ENCODE measurements at places on chromosomes 1 and 21.

- no peak for DNase-seq
Observed at GRCh38 chr1:200415789-200416593, 6.2 kb upstream of the ZNF281 start.

GRCh38 chr1:55860326-55860725 is 645.2 kb upstream of the USP24 start:
- no peak for DNase-seq

DNA sequence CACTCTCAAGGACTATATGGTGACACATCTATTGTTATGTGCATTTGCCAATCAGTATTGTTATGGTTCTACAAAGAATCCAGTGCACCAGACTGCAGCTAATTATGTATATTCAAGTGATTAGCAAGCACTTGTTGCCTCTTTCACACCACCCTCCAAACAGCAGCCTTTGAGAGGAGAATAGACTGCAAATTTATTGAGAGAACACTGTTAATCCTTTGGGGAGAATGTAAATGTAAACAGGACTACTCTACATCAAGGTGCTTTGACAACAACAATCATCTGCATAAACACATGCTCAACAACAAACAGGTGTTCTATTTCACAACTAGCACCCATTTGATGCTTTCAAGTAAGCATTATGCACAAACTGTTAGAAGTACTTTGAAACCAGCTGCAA is 117.4 kb downstream of the AKT3 start:
- DNase-seq: no peak

GRCh38 chr1:5343256-5344020 is 648.8 kb downstream of the NPHP4 start:
- DNase-seq: no peak

DNA sequence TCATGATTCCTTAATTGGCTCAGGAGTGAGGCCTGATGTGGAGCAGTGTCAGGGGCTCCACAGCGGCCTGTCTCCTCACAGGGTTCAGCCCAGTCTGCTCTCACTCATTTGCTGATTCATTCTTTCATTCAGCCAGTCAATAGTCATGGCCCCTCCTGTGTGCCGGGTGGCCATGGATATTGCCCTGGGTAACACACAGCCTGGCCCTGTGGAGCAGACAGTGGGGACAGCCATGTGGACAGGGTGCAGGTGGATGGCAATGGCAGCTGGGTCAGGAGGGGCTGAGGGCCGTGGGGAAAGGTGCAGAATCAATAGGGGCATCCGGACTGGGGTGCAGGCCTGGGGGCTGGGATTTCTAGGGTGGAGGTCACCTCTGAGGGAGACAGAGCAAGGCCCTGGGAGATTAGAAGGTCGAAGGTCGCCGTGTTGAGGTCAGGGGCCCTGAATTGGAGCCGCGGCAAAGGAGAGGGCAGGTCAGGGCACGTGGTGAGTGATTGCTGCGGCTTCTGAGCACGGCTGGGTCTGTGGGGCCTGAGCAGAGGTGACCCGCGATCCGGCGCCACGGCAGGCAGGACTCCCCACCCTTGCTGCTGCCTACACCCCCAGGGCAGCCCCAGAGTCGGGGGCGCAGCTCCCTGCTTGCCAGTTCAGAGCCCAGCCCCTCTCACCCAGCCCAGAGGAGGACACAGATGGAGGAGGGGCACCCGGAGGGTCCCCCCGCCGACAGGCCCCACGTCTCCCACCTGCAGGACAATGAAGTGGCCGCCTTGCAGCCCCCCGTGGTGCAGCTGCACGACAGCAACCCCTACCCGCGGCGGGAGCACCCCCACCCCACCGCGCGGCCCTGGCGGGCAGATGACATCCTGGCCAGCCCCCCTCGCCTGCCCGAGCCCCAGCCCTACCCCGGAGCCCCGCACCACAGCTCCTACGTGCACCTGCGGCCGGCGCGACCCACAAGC is 33.4 kb downstream of the SLC19A1 start:
- DNase-seq: no peak

- DNase-seq: peak; percentile 24
Observed at GRCh38 chr1:35718492-35719336, at the start of gene C1orf216. TSS of gene C1orf216 (minus strand) at chr1:35718884. CDS start at chr1:35716321, 2,563 bp downstream.

DNA sequence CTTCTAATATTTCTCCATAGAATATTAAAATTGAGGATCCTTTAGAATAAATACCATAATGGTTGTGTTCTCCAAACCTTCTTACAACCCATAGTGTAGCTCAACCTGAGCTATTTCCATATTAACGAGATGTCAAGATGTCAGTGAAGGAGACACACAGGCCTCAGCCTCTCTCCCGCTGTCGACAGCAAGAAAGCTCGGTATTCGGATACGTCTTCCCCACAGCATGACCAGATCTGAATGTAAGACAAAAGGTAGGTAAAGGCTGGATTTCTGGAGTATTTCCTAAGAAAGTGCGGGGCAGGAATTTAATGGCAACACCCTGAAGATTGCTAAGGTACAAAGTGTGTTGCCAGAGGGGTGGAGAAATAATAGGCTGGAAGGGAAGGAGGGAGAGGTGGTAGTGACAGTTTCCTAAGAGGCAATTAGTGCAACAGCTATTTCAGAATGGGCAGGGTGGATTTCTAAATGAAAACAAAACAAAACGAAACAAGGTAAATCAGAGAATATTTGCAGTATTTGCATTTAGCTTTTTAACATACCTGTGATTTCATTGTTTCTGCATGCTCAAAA is 1.7 kb downstream of the ADSS2 start:
- no peak for DNase-seq

DNA sequence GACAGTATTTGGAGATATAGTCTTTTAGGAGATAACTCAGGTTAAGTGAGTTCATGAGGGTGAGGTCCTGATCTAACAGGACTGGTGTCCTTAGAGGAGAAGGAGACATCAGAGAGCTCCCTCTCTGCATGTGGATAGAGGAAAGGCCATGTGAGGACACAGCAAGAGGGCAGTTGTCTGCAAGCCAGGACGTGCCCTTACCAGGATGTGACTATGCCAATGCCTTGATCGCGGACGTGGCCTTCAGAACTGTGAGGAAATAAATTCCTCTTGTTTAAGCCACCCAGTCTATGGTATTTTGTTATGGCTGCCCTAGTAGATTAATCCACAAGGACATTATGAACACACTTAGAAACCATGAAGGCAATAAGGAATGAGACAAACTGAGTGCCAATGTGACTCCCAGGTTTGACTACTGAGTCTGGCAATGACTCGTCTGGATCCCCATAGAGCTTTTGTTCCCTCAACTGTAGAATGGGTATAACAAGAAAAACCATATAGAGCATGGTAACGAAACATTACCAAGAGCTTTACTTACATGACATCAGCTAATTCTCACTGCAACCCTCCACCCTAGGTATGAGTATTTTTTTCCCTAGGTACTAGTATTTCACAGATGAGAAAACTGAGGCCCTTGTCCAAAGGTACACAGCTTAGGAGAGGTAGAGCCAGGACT is 6.5 kb downstream of the URB1 start:
- DNase-seq: no peak

- DNase-seq: no peak
Observed at GRCh38 chr1:165890684-165891083, 63.3 kb downstream of the UCK2 start.

GRCh38 chr1:168763031-168763430 is 34.0 kb upstream of the DPT start:
- no peak for DNase-seq

- DNase-seq: no peak
Observed at GRCh38 chr21:24025101-24025500, 1582.2 kb downstream of the MRPL39 start.

- no peak for DNase-seq
Observed at GRCh38 chr1:109240158-109241152, 8.9 kb upstream of the CELSR2 start.

DNA sequence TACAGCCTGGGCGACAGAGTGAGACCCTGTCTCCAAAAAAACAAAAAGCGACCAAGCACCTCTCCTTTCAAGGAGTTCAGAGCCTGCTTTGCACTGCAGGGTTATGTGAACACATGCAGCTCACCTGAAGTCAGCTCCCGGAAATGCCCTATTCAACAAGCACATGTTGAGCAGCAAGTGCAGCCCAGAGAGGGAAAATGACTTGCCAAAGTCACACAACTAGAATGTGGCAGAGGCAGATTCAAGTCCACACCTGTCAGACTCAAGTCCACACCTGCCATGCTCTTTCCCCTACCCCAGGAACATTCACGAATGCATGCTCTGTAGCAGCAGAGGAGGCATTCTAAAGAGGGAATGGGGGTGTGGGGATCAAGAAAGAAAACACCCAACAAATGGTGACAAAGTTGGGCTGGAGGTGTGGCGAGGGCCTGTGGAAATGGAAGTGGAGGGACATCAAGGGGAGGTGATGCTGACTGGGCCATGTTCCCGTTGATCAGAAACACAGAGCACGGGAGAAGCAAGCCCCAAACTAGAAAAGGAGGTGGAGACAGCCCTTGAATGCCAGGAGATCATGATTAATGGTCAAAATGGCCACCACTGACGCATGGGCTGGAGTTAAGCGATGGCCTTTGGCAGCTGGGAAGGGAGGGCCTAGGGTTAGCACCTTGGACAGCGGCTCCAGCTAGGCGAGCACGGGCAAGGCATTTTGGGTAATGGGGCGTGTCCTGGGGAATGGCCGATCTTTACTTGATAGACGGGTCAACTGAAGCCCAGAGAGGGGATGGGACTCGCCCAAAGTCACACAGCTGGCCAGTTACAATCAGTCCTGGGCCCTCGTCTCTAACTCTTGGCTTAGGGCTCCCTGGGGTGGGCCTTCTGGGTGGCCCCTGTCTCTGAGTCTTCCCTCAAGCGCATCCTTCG is 21.5 kb downstream of the RAP1GAP start:
- no peak for DNase-seq

DNA sequence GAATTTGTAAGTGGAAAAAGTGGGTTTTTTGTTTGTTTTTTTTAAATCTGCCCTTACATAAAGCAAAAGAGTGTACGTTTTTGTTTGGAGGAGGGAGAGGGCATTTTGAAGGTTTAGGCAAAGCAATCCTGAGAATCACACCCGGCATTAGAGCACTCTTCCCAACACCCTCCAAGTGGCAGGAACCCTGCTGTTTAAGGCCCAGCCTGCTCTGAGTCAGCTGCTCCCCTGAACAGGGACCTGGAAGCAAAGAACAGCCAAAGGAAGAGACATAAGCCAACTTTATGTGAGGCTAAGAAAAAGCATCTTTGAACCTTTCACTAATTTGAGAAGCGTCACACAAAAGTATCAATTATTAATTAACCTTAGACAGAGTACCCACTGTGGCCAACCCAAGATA is 16.9 kb downstream of the MTFR1L start:
- DNase-seq: no peak

- DNase-seq: no peak
Observed at GRCh38 chr1:172973424-172973823, 77.3 kb downstream of the TNFSF18 start.

GRCh38 chr1:174958396-174958795 is 41.4 kb upstream of the CACYBP start:
- DNase-seq: no peak

GRCh38 chr1:1974834-1975233 is 28.8 kb downstream of the CFAP74 start:
- DNase-seq: no peak

- DNase-seq: no peak
Observed at GRCh38 chr1:212367474-212368072, 47.1 kb downstream of the PACC1 start.

DNA sequence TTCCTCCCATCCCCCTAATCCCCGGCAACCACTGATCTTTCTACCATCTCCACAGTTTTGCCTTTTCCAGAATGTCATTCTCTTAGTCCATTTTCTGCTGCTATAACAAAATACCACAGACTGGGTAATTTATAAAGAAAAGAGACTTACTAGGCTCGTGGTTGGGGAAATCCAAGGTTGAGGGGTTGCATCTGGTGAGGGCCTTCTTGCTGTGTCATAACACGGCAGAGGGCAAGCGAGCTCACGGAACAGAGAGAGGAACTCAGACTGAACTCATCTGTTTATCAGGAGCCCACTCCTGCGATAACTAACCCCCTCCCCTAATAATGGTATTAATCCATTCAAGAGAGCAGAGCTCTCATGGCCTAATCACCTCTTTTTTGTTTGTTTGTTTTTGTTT is 52.0 kb downstream of the RUNX3 start:
- DNase-seq: no peak

- DNase-seq: no peak
Observed at GRCh38 chr1:159274631-159275030, 27.5 kb upstream of the FCER1A start.

DNA sequence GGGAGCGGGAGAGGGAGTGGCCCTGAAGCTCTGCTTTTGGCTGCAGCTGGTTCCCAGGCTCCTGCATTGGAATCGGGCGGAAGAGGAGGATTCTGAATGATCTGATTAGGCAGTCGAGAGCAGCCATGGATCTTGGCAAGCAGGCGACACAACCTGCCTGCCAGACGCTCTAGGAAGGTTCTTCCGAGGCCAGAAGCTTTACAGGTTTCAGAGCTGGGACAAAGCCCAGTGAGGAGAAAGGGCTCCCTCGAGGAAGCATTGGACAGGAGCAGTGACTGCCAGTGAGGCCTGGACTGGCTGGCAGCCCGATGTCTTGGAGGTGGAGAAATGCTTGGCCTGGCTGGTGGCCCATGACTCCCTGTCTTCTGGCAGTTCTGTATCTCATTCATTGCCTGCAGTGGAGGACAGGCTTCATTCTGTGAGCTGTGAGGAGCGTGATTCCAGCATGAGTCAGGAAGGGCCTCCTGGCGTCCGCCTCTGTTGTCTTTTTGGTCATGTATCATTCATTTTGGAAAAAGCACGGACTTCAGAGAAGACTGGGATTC is 132.7 kb upstream of the IPO9 start:
- DNase-seq: no peak

- no peak for DNase-seq
Observed at GRCh38 chr1:91124989-91125417, 103.2 kb upstream of the ZNF644 start.

GRCh38 chr1:114610546-114611245 is 29.3 kb upstream of the BCAS2 start:
- DNase-seq: no peak

GRCh38 chr1:25896266-25896665 is 10.0 kb downstream of the STMN1 start:
- DNase-seq: no peak

DNA sequence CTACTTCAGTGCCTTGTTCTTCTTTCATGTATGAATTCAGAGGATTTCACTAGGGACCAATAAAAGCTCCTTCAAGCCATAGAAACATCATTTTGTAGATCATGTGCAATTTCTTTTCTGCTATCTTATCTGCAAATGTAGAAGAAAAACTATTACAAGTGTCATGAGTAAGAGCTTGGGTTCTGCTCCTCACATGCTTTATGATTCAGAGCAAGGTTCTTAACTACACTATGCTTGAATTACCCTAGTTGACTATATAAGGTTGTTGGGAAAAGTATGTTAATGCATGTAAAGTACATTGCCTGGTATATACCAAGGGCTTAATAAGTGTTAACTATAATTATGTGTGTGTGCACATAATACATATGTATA is 91.4 kb upstream of the S1PR1 start:
- no peak for DNase-seq

DNA sequence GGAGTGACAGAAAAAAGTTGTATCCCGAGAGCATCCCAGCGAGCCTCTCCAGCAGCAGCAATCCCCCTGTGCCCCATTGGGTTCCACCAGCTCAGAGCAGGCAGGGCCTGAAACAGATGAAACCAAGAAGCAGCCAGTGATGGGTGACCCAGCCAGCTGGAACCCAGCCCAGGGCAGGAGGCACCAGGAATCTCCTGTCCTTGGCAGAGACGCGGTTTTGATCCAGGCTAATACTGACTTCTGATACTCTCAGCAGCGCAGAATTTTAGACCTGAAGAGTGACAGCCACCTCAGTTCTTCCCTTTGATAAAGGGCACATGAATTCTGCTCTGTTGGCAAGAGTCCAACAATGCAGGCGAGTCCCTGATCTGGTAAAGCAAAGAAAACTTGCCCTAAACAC is 11.4 kb upstream of the OLIG1 start:
- DNase-seq: no peak

- DNase-seq: no peak
Observed at GRCh38 chr1:248152056-248152827, 7.3 kb downstream of the OR2M5 start.

Data from stimulated activated naive CD4-positive, alpha-beta T cell (primary cell).